Naive B cell (primary cell): ENCODE measurements at places on chromosomes 4 and X. TPM values are rescaled to one million over a fixed set of nuclear protein-coding genes. Genes with fewer than 3 reads are reported as not detected.

The TMEM175 gene
- 20.5 TPM for polyA plus RNA-seq

The TLR2 gene
- 2.6 TPM for polyA plus RNA-seq

The TMEM156 gene
- 152 TPM for polyA plus RNA-seq

The KLHL13 gene
- not detected for polyA plus RNA-seq

The VCX3B gene
- not detected for polyA plus RNA-seq

The DNAJB14 gene
- polyA plus RNA-seq: 11.7 TPM

The S100P gene
- polyA plus RNA-seq: not detected

The SASH3 gene
- 135 TPM for polyA plus RNA-seq

The VSIG4 gene
- polyA plus RNA-seq: not detected

The RNF150 gene
- not detected for polyA plus RNA-seq

The PRKX gene
- 83.6 TPM for polyA plus RNA-seq

The BEX4 gene
- 102 TPM for polyA plus RNA-seq
